ENCODE measurements at places on chromosomes 3 and 15. TPM values are rescaled to one million over a fixed set of nuclear protein-coding genes. Genes with fewer than 3 reads are reported as not detected.

Gene FAM81A
- not detected for total RNA-seq

Gene GOLGA8G
- total RNA-seq: not detected

Gene HESX1
- not detected for total RNA-seq

Gene IGSF11
- total RNA-seq: 0.22 TPM

Gene LTK
- total RNA-seq: 3.7 TPM

Gene ACAN
- not detected for total RNA-seq

Data from CD4-positive, alpha-beta memory T cell (primary cell).